ENCODE measurements at places on chromosomes 2 and 18. TPM values are rescaled to one million over a fixed set of nuclear protein-coding genes. Genes with fewer than 3 reads are reported as not detected.

DNA sequence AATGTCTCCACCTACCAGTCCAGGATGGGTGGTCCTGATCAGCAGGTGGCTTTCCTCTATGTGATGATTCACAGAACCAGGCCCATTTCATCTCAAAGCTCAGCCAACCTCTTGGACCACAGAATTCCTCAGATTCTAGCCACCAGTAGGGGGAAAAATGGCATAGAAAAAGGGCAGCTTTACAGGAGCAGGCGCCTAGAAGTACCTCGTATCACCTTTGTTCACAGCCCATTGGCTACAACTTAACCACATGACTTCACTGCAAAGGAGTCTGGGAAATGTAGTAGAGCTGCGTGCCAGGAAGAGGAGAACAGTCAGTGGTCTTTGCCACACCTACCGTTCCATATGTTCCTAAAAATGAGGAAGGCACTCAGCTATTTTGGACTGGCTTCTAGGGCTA is 62.8 kb upstream of the DTNA start:
- no peak for DNase-seq

SLC38A11 gene
- 7.0 TPM for total RNA-seq

- no peak for DNase-seq
These were observed 32.0 kb downstream of the LGALSL start for GRCh38 chr2:64485961-64486360.

DNA sequence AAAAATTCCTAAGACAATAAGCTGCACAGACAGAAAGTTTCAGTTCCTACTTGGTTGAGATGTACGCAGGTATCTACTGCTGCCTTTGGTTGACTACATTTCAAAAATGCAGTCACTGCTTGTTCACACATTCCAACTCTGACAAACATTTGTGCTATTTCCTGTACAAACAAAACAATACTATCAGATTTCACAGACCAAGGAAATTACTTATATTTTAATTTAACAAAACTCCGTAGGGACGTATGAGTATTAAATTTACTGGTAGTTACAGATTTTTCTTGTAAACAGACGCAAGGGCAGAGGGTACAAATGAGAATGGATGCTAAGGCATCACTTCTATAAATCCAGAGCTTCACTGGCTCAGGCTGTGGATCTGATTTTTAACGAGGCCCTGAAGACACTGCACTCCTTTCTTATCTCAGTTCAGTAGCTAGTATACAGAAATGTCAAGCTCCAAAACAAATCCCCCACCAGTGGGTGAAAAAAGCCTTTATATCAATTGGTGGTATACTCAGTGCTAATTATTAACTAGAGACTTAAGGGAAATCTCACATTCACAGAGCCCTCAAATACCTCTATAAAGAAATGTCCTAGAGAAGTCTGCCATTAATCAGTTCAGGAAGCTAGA is 31.7 kb upstream of the TTC32 start:
- DNase-seq, result no peak

DNA sequence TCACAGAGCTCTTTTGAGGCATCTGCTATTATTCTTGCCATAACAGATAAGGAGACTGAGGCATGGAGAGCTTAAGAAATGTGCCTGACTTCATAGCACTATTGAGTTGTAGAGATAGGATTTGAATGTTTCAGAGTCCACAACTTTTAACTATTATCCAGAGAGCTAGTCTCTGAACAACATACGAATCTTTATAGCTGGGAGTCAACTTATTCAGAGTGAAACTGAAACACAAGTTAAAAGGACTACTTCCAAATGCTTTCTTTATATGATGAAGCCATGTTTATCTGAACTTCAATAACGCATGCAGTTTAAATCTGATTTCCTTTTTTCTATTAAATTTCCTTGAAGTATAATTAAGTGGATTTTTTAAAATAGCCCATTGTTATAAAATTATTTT is 268.8 kb downstream of the IKZF2 start:
- DNase-seq, result no peak

DNA sequence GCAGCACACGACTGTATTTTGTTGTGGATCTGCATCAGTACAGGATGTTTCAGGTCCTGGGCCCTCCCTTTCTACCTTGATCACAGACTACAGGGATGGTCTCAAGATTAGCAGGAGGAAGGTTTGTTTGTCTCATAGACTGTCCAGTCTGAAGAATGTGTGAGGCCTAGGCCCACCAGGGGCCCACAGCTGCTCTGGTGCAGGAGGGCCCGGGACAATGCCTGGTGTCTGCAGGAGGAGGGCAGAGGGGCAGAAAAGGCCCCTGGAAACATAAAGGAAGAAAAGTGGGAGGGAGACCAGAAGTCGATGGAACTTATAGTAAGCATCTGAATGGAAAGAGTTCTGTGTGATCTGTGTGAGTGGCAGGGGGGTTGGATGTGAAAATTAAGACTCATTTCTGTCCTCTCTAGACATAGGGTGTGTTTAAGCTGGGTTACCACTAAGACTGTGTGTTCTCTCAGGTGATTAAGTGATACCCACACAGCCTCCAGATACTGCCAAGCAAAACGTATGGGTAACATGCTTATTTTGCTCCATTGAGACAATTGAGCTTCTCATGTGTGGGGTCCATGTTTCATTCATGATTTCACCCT is 33.4 kb upstream of the LPIN2 start:
- no peak for DNase-seq

PCARE gene
- not detected for total RNA-seq

- no peak for DNase-seq
These were observed 150.5 kb downstream of the EN1 start for GRCh38 chr2:118696786-118697465.

ONECUT2 gene
- total RNA-seq, result not detected

- no peak for DNase-seq
These were observed 31.8 kb downstream of the TBC1D8 start for GRCh38 chr2:101119431-101119830.

- peak; percentile 42 for DNase-seq
These were observed 27.4 kb downstream of the SERTAD2 start for GRCh38 chr2:64626146-64626809.

BMP10 gene
- not detected for total RNA-seq

BCL2 gene
- total RNA-seq, result 22.5 TPM

MATN3 gene
- 0.40 TPM for total RNA-seq

- DNase-seq, result no peak
These were observed 74.3 kb downstream of the GTF3C3 start for GRCh38 chr2:196725218-196725617.

DNA sequence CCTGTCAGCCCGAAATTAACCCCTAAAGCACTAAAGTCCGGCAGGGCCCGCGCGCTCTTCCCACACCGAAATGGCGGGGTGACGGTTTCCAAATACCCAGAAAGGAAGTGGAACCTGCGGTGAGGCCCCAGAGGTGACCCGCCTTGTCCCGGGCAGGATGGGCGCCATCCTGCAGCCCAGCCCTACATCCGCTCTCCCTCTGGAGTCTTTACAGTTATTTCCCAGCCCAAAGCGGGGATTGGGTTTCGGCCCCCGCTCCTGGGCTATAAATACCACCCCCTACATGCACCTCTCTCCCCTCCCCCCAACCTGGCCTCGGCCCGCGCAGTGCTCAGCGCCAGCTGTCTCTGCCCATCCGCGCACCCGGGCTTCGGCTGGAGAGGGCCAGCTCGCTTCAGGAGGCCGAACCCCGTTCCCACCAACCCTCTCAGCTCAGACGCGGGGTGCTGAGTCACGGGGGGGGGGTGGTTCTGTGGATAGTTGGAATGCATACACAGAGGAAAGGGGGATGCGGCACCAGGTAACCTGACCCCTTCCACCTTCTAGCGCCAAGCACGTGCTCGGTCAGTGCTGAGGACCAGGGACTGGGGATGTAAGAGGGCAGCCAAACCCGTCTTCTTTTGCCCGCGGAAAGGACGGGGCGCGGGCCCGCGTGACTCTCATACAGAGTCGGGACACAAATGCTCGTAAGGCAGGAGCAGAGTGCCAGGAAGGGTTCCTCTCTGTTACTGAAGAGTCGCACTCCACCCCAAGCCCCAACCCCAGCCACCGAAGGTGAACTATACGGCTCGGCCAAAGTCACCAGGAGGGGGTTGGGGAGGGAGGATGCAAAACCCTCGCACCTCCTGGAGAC is at the start of gene TUBA4B:
Gene TUBA4B (plus strand): TSS at position 344 of the 853 bp plus-strand sequence. CDS start 165 bp downstream, at position 509.
- DNase-seq, result peak; percentile 72

DNA sequence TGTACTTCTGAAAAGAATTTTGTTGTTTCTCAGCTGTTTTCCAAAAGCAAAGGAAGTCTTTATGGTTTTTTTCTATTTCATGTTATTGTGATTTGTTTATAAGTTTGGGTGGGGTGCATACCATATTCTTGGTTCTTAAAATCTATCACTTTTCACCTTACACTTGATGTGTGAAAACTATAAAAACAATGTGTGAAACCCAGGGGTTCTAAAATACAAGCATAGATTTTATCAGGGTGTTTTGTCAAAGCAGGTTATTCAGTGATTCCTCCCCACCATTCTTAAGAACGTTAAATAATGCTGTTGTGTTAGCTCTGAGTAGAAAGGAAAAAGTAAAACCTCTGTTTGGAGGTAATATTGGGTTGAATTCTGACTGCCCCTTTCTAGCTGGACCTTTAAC is 17.7 kb downstream of the RPE start:
- no peak for DNase-seq

DNA sequence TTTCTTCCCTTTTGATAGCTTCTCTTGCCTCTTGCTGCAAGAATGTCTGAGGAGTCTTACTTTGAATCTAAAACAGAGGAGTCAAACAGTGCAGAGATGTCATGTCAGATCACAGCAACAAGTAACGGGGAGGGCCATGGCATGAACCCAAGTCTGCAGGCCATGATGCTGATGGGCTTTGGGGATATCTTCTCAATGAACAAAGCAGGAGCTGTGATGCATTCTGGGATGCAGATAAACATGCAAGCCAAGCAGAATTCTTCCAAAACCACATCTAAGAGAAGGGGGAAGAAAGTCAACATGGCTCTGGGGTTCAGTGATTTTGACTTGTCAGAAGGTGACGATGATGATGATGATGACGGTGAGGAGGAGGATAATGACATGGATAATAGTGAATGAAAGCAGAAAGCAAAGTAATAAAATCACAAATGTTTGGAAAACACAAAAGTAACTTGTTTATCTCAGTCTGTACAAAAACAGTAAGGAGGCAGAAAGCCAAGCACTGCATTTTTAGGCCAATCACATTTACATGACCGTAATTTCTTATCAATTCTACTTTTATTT is 133.5 kb upstream of the CDCA7 start:
- DNase-seq, result no peak

GRCh38 chr18:74914052-74914591 is 294.8 kb downstream of the PTGR3 start:
- DNase-seq, result no peak

DNA sequence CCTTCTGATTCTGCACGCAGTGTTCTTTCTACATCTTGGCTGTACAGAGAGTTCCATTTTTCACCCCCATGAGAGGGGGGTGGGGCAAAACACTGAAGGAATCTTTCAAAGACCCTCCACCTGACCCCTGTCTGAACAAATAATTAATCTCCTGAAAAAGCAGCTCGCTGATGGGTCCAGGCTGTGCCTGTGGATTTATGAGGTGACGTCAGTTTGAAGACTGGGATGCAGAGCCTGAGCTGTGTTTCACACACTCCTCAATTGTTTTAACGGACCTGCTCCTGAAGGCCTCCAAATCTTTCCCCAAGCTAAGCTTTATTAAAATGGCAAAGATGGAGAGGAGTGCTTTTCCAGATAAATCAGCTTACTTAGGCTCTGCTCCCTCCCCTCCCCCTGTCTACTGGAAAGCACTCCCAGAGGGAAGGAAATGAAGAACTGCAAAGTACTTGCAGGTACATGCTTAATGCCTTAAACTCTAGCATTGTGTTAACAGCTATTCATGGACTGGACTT is 390.2 kb upstream of the TNP1 start:
- no peak for DNase-seq

GRCh38 chr2:227816507-227817294 is 3.1 kb downstream of the CCL20 start:
- no peak for DNase-seq

- peak; percentile 60 for DNase-seq
These were observed 12.5 kb downstream of the NPC1 start for GRCh38 chr18:23573626-23574431.

DNAH7 gene
- total RNA-seq, result 1.3 TPM

DNA sequence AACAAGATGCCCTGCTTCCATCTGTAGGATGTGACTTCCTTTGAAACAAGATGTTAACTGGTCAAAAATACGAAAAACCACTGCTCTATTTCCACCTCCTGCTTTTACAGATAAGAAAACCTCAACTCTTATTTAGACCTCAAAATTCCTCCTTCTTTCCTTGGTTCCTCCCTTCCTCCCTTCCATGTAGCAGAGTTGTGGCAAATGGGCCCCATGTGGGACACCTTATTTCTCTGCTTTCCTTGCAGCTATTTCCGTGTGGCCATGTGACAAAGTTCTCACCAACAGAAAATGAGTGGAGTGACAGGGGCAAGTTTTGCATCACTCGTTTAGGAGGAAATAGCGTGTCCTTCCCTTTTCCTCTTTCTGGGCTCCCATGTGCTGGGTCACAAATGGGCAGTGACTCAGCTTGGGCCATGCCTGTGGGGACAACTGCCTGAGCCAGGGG is 69.4 kb upstream of the SMAD2 start:
- no peak for DNase-seq

DNA sequence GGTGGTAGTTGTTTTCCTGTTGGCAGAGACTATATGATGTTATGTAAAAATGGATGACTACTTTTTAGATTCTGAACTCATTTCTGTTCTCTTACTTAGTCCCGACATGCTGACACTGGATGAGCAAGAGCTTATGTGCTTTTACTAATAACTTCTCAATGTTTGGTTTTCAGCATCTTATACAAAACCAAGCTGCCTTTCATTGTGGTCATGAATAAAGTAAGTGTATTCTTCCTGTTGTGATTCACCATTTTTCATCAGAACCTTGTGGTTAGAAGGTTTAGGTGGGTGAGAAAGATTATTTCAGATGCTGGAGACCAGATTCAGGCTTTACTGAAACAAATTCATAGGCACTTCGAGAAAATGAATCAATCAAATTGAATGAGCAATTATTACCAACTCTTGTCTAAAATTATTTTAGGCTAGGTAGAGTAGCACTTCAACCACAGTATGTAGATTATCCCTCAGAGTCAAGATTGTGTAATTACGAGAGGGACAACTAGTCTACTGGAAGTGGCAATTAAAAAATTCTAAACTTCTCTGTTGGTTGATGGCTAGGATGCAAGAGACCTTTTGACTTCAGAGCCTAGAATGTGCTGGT is 9.3 kb downstream of the GPN1 start:
- no peak for DNase-seq

DNA sequence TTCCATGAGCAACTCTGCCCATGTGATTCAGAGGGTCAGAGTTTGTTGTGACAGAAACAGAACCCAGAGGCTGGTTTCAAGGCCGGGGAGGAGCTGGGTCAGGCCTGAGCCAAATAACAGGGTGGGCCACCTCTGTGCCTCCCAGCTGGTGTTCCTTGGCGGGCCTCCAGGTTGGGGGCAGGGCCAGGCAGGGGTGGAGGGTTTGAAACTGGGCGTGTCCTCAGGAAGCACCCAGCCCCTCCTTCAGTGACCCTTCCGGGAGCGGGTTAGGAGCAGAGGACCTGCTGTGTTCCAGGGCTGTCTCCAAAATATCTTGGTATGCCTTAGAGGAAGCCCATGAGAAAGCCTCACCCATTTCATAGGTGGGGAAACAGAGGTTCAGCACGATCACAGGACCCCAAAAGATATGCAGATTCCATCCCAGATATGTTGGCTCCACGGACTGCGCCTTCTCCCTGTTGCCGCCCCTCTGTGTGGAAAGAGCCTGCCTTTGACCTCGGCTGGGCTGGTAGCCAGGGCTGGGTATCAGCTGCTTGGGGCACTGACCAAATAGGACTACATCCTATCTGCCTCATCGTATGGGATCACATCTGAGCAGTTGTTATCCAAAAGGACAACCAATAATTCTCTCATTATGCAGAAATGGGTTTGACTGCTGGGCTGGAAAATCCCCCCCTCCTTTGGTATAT is 74.8 kb upstream of the GLI2 start:
- no peak for DNase-seq

All from Peyer's patch (tissue), 4 donors.